ENCODE measurements at places on chromosomes 3 and 15. TPM values are rescaled to one million over a fixed set of nuclear protein-coding genes. Genes with fewer than 3 reads are reported as not detected.

DNA sequence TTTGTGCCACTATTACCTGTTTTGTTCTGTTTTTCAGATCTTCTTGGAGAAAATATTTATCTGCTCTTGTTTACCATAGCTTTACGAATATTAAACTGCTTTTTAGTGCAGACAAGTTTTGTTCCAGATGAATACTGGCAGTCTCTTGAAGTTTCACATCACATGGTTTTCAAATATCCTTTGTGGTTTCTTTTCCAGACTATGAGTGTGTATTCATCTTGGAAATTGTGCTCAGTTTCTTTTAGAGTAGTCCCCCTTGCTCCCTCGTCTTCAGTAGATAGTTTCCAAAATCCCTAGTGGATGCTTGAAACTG lies 1.2 kb downstream of the PIGB start:
- DNase-seq: no peak

- no peak for DNase-seq
Observed at GRCh38 chr3:169390271-169390670, 273.2 kb downstream of the MECOM start.

DNA sequence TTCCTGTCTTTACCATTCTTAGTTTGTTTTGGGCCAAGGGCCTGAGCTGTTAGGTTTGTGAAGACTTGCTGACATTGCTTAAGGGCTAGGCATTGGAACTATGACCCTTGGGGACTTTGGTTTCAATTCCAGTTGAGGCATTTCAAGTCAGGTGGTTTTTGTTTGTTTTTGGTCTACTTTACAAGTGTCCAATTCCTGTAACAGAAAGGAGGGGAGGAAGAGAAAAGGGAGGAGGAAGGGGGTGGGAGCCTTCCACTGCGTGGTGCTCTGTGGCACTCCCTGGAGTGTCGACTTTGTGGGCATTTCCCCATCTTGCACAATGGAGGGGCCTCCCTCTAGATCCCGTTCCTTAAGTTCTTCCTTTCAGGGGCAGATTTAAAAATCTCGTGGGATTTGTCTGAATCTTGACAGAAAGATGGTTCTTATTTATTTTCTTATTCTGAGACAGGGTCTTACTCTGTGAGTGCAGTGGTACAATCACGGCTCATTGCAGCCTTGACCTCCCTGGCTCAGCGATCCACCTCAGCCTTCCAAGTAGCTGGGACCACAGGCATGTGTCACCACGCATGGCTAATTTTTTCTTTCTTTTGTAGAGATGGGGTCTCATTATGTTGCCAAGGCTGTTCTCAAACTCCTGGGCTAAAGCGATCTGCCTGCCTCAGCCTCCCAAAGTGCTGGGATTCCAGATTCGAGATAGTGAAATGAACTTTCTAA lies 59.5 kb upstream of the RYK start:
- no peak for DNase-seq

DNA sequence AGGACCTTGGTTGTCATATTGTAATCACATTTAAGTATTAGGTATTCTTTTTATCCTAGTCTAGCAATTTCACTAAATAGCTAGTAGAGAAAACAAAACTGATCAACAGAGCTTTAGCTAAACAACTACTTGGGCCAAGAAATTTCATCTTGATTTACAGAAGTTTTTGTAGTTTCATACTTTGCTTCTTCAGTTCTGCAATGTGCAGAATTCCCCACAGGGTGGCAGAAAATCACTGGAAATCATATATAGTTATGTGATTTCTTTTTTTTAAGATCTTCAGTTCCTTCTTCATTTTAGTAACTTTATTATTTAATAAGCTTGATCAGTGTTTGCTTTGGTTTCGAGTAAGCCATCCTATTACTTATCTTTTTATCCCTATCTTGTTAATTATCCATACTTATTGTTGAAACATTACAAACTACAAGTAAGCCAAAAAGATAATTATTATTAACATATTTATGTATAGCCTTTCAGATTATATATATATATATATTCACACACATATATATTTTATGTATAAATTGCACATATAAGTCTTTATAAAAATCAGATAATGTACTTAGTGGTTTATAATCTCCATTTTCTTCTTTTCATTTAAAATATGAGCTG lies 2.2 kb upstream of the BNIP2 start:
- peak; percentile 15 for DNase-seq

DNA sequence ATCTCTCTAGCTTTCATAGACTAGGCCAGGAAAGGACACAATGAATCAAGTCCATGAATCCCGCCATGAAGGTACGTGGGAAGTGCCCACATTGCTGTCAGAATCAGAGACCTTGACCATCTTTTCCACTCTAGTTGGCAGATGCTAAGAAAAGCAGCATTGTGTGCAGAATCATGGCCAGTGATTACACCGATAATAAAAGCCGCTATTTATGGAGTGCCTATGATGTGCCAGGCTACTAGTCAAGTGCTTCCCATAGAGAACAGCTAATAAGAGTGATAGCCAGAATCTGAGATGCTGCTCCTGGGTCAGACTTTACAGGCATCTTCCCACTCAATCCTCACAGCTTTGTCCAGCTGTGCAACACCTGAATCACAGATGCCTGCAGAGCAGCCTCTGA lies 13.2 kb upstream of the RPL32 start:
- no peak for DNase-seq

- no peak for DNase-seq
Observed at GRCh38 chr15:85706779-85707518, 87.8 kb downstream of the KLHL25 start.

GRCh38 chr15:72135719-72136118 lies 17.5 kb downstream of the SENP8 start:
- no peak for DNase-seq

GRCh38 chr3:183229178-183229577 lies 23.9 kb upstream of the B3GNT5 start:
- no peak for DNase-seq

DNA sequence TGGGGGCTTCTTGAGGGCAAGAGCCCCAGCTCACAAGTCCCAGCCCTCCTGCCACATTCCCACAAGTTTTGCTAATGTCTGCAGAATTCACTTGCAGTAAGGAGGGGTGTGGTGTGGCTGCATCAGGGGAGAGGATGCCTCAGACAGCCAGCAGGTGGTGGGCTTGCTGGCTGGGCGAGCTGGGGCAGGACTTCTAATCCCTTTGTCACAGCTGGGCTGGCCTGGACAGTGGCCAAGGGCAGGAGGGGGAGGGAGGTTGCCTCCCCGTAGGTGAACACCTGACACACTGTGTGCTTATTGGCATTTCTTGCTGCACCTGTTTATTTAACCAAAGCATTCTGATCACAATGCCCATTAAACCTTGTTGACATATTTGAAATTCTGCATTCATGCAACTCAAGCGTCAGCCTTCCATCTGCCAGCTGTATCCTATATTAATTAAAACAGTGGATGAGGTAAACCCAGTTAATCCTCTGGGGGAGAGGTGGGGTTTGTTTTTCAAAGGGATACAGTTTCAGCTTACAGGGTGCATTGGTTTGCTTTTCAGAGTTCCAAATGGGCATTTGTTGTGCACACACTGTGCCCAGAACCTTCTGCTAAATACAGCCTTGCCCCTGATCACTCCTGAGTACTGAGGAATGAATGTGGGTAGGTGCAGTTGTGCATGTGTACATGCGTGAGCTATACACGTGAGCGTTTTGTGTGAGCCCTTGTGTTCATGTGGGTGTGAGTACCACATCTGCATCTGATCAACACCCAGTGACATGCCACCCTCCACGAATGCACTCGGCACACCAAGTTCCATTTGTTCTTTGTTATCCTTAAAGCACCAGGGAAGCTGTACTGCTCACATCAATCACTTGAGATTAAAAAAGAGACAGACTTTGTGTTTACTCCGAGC lies 268.7 kb downstream of the XXYLT1 start:
- DNase-seq: no peak

DNA sequence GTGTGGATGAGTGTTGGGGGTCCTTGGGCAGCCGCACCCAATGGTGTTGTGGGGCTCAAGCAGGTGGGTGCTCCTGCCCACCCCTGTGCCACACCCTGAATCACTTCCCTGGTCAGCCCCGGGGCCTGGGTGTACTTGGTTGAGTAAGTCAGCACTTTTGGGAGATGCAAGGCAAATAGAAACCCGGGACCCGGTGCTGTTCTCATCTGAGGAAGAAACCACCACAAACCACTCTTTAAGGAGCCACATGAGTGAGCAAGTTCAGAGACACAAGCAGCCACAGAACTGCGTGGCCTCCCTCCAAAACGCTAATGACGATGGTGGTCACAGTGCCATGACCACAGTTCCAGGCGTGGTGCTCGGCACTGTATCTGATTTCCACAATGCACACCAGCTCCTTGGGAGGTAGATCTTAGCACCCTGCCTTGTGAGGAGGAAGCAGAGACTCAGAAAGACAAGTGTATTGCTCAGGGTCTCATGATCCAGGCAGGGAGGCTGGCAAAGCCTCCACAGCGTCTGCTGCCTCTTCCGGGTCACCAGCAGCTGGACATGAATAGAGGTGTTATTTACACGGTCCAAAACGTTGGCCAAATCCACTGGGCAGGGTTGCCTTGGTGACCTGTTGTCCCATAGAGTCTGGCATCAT lies 118.2 kb upstream of the ALDH1A3 start:
- no peak for DNase-seq

DNA sequence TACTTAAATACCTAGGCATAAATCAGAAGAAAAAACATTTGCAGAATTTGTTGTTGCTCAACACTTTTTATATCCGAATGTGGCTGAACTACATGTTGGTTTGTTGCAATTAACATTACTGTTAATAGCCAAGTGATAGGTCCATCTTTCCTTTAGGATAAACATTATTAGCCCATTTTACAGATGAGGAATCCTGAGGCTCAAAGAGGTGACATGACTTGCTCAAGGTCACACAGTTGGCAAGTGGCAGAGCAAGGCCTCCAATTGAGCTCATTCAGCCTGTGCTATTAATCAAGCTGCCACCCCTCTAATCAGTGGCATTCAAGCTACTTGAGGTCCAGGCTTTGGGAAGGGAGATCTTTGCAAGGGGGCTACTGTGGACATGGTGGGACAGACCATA lies 125.8 kb upstream of the ATP2B2 start:
- DNase-seq: no peak

DNA sequence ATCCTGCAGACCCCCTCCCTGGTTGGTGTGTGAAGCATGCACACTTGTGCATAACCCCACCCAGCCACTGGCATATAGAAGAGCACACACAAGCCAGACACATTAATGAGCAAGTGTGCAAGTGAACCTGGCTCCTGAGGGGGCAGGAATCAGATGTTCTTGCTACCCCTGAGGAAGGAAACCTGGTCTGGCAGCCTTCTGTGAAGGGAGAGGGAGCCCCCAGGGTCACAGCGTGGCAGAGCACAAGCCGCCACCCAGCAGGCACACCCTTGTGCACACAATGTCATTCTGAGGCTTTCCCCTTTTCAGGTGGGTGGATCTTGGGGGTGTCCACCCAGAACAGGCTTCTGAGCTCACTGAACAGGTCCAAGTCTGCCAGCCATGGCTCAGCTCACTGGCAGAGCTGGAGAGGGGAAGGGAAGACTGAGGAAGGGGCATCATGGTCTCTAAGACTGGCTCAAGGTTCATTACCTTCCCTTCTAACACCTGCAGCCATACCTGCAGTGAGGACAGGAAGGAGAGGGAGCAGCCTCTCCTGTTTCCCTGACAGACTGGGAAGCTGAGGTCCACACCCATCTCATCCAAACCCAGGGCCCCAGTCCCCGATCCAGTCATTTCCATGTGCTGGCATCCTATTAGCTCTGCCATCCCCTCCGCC lies 31.6 kb upstream of the SEMA3F start:
- no peak for DNase-seq

- peak; percentile 85 for DNase-seq
Observed at GRCh38 chr15:60423537-60423936, 25.8 kb upstream of the ANXA2 start.

DNA sequence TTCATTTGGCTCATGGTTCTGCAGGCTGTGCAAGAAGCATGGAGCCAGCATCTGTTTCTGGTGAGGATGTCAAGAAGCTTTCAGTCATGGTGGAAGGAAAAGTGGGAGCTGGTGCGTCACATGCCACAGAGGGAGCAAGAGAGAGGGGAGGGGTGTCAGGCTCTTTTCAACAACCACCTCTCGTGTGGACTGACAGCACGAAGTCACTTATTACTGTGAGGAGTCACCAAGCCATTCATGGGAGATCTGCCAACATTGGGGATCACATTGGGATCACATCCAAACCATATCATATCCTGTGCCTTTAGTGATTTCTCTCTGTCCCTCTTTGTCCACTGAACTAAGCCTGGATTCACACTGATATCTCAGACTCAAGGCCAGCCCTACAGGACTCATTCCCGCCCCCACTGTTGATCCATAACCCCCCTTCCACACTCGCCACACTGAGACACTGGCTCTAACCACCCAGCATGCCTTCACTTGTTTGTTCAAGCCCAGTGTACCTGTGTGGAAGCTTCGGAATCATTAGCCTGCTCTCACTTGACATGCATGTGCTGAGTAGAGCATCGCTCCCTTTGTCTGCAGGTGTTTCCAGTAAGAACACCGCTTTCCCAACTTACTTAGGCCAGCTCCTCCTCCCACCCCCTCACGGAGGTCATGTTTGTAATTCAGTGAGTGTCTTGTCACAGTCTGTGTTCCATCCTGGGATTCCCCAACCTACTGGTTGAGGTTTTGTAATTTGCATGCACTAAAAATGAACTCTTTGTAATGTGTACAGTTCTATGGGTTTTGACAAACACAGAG lies 132.2 kb downstream of the KLF13 start:
- DNase-seq: no peak

DNA sequence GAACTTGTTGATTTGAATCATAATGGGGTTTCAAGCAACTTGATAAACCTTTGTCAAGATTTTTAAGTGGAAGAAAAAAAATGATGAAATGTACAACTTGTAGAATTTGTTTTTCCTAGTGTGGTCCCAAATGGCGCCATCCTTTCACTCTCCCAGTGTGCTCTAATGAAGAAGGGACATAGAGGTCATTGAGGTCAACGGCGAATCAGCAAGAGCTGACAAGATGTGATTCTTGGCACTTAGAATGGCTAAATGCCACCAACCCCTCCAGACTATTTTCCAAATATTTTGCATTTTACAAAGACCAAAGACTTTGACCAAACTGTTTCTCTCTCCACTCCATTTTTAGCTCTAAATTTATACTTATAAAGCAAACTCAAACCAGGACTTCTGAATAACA lies 320.2 kb upstream of the MME start:
- DNase-seq: no peak

Gene SLC51A
- polyA plus RNA-seq: 0.23 TPM

Gene GOLGA8Q
- 1.2 TPM for polyA plus RNA-seq

Gene LRRC3B
- 5.8 TPM for polyA plus RNA-seq

Gene LMAN1L
- 0.33 TPM for polyA plus RNA-seq

Gene COX17
- polyA plus RNA-seq: 86.6 TPM

Gene RBSN
- 16.2 TPM for polyA plus RNA-seq

Gene CACNA1D
- polyA plus RNA-seq: 1.6 TPM

Gene SPSB4
- polyA plus RNA-seq: 0.29 TPM

Gene CLRN1
- polyA plus RNA-seq: not detected

Gene CSK
- 30.7 TPM for polyA plus RNA-seq

Gene ILDR1
- 1.2 TPM for polyA plus RNA-seq

Gene UBE2E2
- 36.3 TPM for polyA plus RNA-seq

Gene ADAM10
- polyA plus RNA-seq: 45.6 TPM

Gene RSL24D1
- polyA plus RNA-seq: 76.8 TPM

Gene IMPG2
- 0.16 TPM for polyA plus RNA-seq
